ENCODE measurements at places on chromosomes 2 and 18.

DNA sequence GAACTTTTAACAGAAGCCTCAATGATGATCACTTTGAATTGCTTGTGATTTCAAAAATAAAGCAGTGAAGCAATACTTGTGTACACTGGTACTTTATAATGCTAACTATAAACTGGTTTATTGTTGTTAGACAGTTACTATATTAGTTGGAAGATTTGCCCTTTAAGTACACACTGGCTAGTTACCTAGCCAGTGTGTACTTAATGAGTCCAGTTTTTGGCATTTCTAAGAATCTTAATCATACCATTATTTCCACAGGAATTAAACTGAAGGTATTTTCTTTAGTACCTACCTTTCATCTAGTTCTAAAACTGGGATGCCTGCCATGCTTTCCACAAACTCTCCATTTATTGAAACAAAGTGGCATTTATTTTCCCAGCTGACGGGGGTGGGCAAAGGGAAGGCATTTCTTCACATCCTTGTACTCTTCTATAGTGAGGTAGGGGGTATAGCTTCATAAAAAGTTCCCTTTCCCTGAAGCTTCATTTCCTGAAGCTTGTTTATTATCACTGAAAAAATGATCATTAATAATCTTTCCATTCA lies 49.9 kb downstream of the UGP2 start:
- DNase-seq, result no peak

DNA sequence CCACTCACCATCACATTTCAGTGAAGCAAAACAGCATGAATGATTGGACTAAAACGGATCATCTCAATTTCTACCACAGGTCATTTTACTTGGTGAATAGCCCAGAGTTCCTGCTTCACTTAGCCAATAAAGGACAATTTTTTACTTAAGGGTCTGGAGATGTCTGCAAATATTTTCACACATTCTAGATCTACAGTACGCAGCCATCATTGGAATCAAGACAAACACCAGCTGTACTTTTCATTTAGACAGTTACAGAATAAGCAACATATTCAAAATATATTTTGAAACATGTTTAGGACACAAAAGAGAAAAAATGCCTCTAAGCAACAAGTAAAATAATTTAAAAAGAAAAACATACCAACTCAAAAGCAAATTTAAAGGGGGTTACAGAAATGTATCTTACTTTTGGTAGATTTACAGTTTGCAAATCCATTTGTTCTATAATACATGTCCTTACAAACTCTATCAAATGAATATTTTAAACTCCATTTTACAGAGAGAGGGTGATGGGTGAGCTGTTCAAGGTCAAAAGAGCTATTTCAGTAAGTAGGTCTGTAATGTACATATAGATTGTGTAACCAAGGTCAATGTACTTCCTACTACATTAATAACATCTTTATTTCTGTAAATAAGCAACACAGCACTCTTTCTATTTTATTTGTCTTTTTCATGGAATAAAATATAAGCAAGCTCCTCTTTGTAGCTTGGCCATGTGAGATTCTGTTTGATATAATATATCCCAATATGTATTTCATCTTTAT lies 13.4 kb downstream of the PPP1R1C start:
- DNase-seq, result no peak

GRCh38 chr2:215136669-215137328 lies 1.6 kb downstream of the ABCA12 start:
- DNase-seq, result no peak

DNA sequence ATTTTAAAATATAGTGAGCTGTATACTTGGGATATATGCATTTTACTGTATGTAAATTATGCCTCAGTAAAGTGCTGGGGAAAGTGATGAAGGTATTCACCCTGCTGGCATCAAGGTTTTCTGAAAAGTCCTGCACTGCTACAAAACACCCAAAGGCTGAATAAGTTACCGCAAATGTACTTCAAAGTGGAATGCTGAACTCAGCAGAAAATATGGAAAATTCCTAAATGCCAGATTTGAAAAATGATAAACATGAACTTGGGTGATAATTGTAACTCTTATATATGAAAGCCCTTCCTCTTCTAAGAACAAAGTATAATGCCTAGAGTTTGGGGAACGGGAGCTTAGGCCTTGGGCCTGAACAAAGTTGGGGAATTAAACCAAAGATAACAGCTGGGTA lies 133.0 kb downstream of the GALNT1 start:
- no peak for DNase-seq

DNA sequence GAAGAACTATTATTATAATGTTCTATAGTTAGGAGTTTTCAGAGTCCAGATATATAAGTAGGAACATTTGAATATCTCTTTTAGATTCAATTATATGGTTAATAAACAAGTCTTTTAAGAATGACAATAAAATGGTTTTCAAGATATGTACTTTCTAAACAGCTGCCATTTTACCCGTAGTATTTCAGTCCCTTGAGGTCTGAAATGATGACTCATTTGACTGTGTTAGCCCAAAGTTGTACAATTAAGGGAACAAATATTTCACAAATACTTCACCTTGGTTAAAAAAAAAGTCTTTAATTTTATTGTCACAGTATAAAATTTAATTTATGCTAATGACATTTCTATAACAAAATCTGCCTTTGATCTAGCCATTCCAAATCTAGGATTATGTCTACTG lies 91.6 kb upstream of the TANK start:
- DNase-seq, result no peak

DNA sequence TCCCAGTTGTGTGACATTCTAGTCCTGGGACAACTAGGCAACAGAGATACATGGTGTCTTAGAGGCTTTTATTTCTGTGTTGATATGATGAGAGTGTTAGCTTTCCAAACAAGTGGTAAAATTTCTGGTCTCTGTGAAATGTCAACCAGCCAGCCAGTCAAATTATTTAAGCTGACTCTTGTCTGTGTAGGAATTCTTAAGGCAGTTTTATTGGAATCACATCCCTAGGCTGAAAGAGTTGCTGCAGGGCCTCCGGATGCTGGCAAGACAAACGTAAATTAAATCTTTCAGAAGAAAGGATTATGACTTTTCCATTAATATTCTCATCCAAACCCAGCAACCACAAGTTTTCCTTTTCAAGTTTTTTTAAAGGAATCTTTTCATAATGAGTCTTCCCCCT lies 44.6 kb downstream of the SERPINB7 start:
- no peak for DNase-seq

- no peak for DNase-seq
Measured at GRCh38 chr2:112494828-112495227, 12.9 kb downstream of the TTL start.

GRCh38 chr2:241125626-241126025 lies 23.5 kb upstream of the MTERF4 start:
- DNase-seq, result no peak

DNA sequence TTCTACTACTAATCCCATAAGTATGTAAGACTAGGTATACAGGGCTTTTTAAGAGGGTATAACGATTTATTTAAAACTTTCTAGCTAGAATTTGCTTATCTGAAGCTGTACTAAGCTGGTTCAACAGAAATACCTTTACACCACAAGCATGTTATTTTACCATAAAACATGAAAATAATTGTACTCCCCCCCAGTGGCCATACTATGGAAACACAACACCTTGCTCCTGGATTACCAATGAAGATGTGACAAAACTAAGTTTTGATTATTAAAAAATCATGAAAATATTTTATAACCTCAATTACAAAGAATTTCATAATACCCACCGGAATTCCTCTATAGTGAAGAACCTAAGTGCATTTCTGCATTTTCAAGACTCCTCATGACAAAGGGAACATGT lies 27.3 kb downstream of the LPIN2 start:
- no peak for DNase-seq

DNA sequence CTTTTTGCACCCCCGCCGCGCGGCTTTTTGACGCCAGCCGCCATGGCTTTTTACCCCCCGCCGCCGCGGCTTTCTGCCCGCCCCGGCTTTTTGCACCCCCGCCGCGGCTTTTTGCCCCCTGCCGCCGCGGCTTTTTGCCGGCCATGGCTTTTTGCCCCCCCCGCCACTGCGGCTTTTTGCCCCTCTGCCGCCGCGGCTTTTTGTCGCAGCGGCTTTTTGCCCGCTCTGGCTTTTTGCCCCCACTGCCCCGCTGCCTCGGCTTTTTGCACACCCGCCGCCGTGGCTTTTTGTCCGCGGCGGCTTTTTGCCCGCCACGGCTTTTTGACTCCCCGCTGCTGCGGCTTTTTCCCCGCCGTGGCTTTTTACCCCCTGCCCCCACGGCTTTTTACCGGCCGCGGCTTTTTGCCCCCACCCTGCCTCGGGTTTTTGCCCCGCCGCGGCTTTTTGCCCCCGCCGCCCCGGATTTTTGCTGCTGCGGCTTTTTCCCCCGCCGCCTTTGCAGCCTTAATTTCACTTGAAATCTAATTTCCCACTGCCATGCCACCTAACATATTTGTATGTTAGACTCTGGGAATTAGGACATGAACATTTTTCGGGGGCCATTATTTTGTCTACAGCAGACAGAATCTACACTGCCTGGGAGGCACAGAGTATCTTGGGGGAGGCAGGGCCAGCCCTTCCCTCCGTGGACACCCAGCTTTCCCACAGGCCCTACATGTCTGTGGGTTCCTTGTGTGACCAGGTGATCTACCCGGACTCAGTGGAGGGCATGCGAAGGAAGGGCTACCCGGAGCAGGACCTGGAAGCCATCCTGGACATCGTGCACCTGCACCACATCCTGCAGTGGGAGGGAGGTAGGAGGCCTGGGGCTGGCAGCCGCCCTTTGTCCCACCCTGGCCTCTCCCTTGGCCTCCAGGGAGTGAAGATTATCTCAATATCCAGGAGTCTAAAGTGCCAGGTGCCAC lies 3031.0 kb upstream of the TEKT4 start:
- DNase-seq, result no peak

DNA sequence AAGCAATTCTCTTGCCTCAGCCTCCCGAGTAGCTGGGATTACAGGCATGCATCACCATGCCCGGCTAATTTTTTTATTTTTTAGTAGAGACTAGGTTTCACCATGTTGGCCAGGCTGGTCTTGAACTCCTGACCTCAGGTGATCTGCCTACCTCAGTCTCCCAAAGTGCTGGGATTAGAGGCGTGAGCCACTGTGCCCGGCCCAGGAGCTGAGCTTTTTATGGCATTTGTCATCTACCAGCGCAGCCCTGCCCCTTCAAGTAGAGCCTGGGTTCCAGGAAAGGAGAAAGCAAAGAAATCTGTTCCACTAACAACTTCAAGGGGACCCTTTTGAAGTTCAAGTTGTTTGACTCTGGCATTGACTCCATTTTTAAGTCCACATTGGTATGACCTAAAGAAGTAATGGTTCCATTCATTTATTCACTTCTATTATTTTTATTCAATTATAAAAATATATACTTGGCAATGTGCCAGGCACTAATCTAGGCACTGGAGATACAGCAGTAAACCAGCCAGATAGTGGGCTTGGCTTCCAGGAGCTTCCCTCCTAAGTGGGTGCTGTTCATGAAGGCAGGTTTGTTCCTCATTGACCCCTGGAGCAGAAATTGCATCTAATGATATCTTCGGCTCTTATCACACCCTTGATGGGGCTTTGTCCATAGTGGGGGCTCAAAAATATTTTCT lies 8.0 kb upstream of the SFTPB start:
- no peak for DNase-seq

DNA sequence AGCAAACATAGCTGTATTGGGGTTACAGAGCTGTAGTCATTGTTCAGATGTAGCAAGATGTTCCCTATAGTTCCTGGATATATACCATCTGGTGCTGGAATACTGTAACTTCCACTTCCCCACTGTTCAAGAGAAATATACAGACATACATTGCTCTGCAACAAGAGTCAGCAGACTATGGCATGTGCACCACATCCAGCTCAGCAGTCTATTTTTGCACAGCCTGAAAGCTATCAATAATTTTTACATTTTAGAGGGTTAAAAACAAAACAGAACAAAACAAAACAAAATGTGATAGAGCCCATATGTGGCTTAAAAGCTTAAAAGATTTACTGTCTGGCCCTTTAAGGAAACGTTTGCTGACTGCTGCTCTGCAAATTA lies 31.8 kb upstream of the VIT start:
- no peak for DNase-seq

GRCh38 chr18:75607701-75608100 lies 180.2 kb upstream of the SMIM21 start:
- DNase-seq, result no peak

GRCh38 chr18:75784390-75784789 lies 356.9 kb upstream of the SMIM21 start:
- DNase-seq, result no peak

GRCh38 chr2:46378616-46379015 lies 81.4 kb downstream of the EPAS1 start:
- DNase-seq, result no peak

DNA sequence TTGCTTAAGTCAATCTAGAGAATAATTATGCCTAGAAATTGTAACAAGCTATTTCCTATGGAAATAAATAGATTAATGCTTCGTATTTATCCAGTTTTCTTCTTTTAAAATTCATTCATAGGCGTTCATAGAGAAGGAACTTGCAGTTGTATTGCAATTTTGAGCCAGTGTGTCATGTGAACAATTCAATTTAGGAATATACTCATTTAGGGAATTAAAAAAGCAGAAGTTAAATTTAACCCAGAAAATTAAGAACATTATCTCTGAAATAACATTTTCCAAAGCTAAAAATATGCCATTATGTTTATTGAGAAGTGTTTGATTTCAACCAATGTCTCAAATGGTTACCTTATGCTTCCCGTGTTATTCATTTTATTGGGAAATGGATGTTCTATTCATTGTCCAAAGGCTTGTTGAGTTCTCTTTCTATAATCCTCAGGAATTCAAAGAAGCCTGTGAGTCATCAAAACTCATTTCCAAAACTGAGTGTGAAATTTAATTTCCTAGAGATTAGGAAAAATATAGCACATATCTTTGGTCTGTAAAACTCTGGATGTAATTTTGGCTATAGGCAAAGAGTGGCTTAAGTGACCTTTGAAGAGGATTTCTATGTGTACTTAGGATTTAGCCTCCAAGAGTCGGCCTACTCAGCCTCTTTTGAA lies 99.7 kb downstream of the SLC8A1 start:
- DNase-seq, result no peak

DNA sequence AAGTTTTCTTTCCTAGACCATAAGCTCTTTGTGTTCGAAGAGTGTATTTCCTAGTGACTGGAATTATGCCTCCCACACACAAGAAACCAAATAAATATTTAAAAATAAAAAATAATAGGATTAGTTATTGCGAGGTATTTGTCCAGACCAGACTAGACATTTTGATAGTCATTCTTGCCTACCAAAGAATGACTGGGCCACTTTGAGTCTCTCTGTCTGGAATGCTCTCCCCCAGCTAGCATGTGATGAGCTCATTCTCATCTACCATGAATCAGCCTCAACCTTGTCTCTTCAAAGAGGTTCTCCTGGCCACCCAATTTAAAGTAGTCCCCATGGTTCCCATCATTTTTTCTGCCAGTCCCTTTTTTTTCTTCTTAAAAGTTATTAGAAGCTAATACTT lies 13.9 kb upstream of the DSC1 start:
- no peak for DNase-seq

- DNase-seq, result no peak
Measured at GRCh38 chr2:84435345-84436025, 23.6 kb downstream of the SUCLG1 start.

Measured in activated CD4-positive, alpha-beta T cell treated with anti-CD3 and anti-CD28 coated beads, Interleukin-2, amount 50 U/mL, for 4 hours (primary cell).